Left cardiac atrium (tissue), 4 donors: ENCODE measurements at places on chromosomes 7 and 10.

- no peak for DNase-seq
These were observed 753.8 kb downstream of the GRID1 start for GRCh38 chr10:85612833-85613232.

- DNase-seq = no peak
These were observed 23.9 kb downstream of the LRRC4 start for GRCh38 chr7:128007303-128007680.

- DNase-seq = no peak
These were observed 2.3 kb downstream of the ERLIN1 start for GRCh38 chr10:100183481-100183880.

GRCh38 chr10:22993314-22993713 lies 65.5 kb downstream of the ARMC3 start:
- no peak for DNase-seq

DNA sequence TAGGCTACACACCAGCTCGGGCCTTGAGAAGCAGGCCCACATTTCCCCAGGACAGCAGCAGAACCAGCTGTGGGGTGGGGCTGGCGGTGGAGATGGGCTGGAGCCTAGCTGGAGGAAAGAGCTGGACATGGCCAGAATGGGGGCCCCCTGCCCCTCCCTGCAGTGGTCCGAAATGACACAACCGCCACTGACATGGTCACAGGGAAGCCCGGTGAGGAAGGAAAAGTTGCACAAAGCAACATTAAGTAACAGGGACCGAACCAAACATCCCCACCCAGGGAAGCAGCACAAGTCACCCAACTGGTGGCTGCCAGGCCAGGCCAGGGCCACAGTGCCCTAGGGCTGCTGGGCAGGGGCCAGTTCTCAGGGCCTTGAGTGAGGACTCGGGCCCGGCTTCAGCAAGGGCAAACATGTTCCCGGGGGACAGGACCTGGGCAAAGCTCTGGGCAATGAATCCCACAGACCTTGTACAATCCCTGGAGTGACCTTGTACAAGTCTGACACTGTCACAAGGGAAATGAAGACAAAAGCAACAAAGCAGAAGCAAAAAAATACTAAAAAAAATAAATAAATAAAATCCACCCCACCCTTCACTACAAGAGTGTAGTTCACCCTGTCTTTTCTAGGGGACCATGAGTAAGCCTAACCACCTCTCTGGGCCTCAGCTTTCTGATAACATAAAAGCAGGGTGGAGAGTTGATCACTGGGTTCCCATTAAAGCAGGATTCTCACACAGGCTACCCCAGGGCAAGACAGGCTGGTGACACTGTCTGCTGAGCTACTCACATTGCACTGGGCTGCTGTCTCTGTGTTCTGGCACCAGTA lies 33.0 kb downstream of the PSAP start:
- peak; percentile 61 for DNase-seq

- DNase-seq = no peak
These were observed 110.9 kb upstream of the LSM8 start for GRCh38 chr7:118072893-118073674.

DNA sequence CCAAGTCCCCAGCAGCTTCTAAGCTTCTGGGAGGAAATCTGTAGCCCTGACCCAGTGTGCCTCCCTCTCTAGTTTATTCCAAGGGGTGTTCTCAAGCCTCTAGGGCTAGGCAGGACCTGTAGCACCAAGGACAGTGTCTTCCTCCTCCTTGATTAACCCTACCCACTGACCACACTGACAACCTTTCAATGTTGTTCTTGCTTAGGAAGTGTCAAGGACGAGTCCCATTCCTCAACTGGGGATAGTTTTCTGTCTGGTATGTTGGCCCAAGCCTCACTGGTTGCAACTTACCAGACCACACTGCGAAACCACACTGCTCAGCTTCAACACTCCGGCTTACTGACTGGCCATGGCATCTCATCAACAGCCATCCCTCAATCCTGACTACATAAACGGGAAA lies 100.0 kb downstream of the RNF216 start:
- no peak for DNase-seq

DNA sequence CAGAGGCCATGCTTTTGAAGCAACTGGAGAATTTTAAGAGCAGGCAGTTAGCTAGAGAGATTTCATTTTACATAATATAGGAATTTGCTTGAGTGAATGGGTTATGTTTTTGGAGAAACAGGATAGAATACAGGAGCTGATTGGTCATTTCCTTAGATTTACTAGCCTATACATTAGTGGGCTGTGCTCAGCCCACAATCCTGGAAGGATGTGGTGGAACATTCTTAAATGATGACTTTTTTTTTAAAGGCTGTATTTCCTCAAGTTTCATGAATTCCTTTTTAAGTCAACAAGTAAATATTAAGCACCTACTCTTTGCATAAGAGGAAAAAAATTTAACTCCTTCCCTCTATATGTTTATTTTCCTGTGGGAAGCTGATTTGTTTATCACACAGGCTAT lies 314.4 kb upstream of the BMPER start:
- DNase-seq = no peak

DNA sequence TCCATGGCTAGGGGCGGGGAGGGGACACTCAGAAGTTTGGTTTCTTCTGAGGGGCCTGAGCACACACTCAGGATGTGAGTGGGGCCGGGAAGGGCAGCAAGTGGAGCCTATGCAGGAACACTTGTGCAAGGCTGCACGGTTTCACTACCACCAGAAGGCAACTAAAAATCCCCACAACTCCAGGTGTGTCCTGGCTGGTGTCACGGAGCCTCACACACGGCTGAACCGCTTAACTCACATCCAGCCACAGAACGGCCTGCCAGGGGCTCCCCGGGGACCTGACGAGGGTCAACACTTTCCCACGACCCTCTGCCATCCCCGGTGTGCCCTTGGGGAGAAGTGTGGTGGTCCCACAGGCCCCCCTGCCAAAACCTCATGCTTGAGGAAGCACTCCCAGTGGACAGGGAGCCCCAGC lies 173.9 kb downstream of the ELFN1 start:
- no peak for DNase-seq

GRCh38 chr7:51031791-51032515 lies 249.3 kb upstream of the GRB10 start:
- DNase-seq = no peak

DNA sequence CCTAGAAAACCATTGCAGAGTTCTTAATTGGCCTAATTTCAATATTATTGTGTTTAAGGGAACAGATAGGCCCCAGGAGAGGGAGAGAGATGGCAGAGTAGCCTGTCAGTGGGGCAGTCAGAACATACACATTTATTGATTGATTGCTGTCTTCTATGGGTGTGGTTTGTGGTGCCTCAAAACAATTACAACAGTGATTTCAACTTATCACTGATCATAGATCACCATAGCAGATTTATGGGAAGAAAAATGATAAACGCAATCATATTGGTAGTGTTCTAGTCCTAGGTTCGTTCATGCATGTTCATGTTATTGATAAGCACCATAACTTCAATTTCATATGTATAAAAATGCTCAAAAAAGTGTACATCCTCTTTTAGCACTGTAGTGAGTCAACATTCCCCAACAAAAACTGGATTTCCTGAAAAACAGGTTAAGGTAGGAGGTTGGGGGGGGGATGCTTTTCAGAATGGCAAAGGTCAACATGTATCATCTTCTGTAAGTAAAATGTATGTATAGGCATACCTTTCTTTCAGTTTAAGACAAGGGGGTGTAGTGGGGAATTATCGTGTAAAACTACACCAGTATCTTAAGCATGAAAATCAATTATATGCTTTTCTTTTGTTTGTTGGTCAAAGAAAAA lies 1.1 kb upstream of the TNKS2 start:
- no peak for DNase-seq

GRCh38 chr10:71627956-71628355 lies 91.6 kb downstream of the C10orf105 start:
- DNase-seq = no peak

DNA sequence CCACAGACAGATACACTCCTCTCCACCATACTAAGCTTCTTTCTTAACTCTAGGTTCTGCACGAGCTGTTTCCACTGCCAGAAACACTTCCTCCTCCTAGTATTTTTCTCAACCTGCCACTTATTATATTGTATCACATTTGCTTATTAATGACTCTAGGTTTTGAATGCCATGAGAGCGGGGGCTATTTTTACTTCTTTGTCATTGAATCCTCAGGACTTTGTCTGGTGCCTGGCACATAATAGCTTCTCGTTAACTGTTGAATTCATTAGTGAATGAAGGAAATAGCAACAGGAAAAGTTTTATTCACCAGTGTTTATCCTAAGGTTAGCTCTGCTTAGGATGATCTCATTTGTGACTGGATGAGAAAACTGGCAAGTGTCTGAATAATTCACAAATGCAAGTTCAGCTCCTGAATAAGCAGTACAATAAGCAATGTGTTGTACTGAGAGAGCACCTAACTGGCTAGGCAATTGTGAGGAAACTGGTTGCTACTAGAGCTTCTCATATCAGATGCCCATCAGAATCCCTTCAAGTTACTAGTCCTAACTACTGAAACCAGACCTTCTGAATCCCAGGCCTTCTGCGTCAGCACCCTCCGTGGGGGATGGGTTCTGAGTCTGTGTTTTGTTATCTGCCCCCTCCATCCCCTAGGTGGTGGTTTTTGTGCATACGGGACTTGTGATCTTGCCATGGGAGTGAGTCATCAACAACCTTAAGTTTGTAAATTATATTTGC lies 92.7 kb downstream of the LSMEM1 start:
- DNase-seq = no peak

GRCh38 chr7:3094701-3095445 lies 51.2 kb upstream of the CARD11 start:
- DNase-seq = no peak

DNA sequence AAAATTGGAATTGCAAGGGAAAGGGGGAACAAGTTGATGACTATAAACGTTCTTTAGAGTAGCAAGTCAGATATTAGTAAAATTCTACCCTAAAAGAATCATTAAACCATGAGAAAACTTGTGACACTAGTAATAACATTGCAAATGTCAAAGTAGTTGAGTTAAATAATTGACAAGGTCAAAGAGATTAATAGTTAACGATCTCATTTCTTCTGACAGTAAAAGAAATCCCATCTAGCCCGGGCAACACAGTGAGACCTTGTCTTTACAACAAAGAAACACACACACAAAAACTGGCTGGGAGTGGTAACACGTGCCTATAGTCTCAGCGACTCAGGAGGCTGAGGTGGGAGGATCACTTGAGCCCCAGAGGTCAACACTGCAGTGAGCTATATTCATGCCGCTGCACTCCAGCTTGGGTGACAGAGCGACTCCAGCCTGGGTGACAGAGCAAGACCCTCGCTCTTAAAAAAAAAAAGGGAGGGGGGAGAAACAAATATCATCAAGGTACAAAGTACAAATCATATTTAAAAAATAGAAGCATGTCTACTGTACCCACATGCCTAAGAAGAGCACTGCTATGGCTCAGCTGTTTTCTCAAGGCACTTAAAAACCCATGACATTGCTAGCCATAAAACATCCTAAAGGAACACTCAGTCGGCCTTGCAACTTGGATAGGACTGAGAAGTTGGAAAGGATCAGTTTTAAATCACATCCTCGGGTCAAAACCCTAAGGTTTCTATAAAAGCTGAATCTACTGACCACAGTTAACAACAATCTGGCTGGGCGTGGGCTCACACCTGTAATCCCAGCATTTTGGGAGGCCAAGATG lies 401.1 kb downstream of the PARD3 start:
- no peak for DNase-seq

DNA sequence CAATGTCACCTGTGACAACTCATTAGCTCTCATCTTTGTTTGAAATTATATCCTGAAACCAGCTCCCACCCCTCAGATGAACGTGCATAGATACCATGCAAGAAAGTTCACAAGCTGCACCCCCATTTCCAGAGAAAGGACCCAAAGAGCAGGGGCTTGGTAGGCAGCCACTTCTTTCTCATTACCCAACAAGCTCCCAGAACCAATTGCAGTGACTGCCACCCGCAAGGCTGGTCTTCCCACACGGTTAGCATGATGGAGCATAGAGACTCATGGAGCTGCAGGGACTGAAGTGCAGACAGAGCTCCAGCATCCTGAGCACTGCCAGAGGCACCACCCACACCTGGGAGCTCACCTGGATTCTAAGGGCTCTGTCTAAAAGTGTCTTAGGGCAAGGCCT lies 28.5 kb downstream of the FRMPD2 start:
- DNase-seq = no peak

GRCh38 chr7:133742709-133743538 lies 384.2 kb upstream of the LRGUK start:
- no peak for DNase-seq

DNA sequence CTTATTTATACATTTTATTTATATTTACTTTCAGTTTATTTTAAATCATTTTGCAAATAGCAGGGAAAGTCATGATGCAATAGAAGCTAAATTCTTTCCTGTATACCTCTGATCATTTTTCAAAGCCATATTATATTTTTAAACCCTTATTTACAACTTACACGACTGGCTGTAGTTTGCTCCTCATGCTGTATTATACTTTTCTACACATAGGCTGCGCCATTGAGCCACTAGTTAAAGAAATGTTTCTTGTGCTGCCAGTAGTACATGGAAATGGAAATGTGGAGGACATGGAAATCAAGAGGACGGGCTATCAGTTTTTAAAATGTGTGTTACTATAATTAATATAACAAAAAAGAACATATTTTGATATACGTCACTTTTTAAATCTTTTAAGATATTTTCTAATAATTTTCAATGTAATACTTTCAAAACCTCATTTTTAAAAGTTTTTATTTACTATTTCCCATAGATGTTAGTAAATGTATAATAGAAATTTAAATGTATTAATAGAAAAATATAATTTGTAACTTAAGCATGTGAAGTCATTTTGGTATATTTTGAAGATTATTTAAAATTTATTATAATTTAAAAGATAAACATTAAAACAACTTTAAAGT lies 118.5 kb downstream of the VTI1A start:
- no peak for DNase-seq

- no peak for DNase-seq
These were observed 131.3 kb downstream of the ADK start for GRCh38 chr10:74282151-74282847.

- DNase-seq = no peak
These were observed 16.9 kb upstream of the TAX1BP1 start for GRCh38 chr7:27723085-27723484.

DNA sequence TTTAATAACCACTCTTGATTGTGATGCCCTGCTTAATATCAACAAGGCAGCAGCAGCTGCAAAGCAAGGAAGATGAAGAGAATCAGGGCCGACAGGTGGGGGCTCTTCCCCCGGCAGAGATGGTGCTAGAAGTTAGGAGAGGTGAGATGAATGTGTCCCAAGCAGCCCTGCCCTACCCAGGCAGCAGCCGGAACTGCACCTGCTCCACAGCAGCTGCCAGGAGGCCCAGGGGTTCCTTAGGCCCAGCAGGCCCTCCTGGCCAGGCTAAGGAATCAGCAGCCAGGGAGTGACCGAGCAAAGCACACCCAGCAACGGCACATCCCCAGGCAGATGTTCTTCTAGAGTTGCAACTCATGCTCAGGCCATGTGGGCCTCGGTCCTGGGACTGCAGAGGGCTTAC lies 17.9 kb downstream of the AFAP1L2 start:
- DNase-seq = no peak

- no peak for DNase-seq
These were observed 141.7 kb upstream of the SEMA3A start for GRCh38 chr7:84336303-84336702.

- DNase-seq = no peak
These were observed 116.8 kb downstream of the HIPK2 start for GRCh38 chr7:139661043-139661440.
